Pulmonary artery endothelial cell (primary cell): ENCODE measurements at places on chromosomes 6 and 20. TPM values are rescaled to one million over a fixed set of nuclear protein-coding genes. Genes with fewer than 3 reads are reported as not detected.

The GSTA2 gene
- total RNA-seq, result not detected in 2 replicates

- DNase-seq, result no peak
Observed at GRCh38 chr6:145445674-145446073, 289.6 kb downstream of the EPM2A start.

The SLC17A2 gene
- not detected in 2 replicates for total RNA-seq

GRCh38 chr6:39850736-39851297 lies 58.6 kb downstream of the DAAM2 start:
- DNase-seq, result no peak
